ENCODE measurements at places on chromosomes 4 and X. TPM values are rescaled to one million over a fixed set of nuclear protein-coding genes. Genes with fewer than 3 reads are reported as not detected.

CFP gene
- total RNA-seq: 0.30 TPM

XAGE3 gene
- total RNA-seq: not detected

SOD3 gene
- total RNA-seq: 16.9 TPM

MAGED4B gene
- 99.3 TPM for total RNA-seq

MFAP3L gene
- 4.1 TPM for total RNA-seq

DDX53 gene
- not detected for total RNA-seq

TKTL1 gene
- total RNA-seq: not detected

Measured in smooth muscle cell of the umbilical artery (primary cell).